ENCODE measurements at places on chromosomes 5 and 9.

DNA sequence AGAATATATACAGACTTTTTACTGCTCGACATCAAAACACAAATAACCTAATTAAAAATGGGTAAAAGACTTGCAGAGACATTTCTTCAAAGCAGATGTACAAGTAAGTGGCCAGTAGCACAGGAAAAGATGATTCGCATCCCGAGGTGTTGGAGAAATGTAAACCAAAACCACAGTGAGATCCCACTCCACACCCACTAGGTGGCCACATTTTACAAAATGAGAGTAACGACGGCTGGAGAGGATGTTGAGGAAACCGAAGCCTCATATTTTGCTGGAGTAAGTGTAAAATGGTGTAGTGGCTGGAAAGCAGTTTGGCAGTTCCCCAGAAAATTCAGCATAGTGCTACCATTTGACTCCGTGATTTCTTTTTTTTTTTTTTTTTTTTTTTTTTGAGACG, 21.3 kb upstream of the GBGT1 start:
- DNase-seq: no peak
- H3K36me3 ChIP-seq: peaks cover 3% of the 10 kb centered on the region
- peaks cover 10% of the 10 kb centered on the region for H3K4me1 ChIP-seq
- peaks cover 50% of the 10 kb centered on the region for H3K27me3 ChIP-seq

DNA sequence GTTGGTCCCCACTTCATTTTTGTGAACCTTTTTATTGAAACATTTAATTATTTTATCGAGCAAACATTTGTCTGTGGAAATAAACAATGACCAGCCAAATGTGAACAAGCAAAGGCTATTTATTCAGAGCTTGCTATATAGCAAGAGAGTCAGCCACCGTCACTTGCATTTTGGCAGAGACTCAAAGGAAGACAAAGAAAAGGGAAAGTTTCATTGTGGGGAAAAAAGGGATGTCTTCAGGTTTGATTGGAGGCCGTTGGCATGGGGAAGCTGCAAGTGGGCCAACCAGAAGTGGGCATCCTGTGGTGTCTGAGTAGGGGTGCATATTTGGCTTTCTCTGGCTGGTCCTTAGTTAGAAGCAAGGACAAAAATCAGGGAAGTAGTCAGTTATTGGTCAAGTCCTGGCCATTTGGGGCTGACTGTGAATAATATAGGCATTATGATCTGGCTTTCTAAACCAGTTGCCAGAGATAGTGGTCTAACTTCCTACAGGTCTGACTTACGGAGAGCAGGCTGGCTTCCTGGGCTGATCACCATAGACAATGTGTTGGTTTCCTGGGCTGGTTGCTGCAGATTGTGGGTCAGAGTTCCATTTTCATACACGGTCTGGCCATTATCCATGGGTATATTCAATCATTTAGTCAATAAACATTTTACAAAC, 16.6 kb downstream of the ENC1 start:
- no peak overlapping the region for H3K27ac ChIP-seq
- H3K4me1 ChIP-seq: peaks cover 4% of the 10 kb centered on the region
- DNase-seq: no peak
- H3K4me3 ChIP-seq: no peak overlapping the region
- peaks cover 2% of the 10 kb centered on the region for H3K36me3 ChIP-seq

DNA sequence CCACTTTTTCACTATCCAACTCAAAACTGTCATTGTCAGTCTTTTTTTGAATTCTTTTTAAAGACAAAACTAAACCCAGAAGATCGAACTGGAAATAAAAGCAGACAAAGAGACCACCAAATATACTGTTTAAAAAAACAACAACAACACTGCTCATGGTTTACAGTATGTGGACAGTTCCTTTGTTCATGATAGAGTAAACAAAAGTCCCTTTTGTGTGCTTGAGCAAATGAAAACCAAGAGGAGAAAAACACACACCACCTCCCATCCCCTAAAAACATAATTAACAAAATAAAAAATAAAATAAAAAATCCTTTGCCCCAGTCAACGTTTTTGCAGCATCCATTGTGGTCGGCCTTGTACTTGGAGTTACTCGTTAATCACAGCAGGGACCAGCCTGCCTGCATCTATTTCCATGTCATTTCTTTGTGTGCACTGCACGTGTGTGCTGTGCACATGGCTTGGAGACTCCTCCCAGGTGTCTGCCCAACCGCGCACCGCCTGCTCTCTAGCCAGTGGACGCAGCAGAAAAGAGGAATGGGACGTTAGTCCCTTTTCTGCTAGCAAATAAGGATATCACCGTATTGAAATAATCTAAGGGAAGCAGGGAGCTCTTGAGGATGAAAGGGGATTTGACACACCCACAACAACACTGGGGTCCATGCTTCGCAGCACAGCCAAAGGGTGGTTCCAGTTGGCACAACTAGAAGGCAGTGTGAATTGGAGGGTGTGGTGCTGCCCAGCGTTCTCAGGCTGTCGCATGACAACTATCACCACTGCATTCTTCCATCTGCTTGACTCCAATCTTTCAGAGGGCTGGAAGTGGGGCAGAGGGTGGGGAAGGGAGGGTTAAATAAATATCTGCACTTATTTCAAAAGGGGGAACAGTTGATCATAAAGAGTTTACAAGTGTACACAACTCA, 130.0 kb downstream of the SEMA6A start:
- H3K4me3 ChIP-seq: no peak overlapping the region
- no peak for DNase-seq
- no peaks in the 10 kb centered on the region for H3K4me1 ChIP-seq
- H3K27ac ChIP-seq: no peak overlapping the region

GRCh38 chr9:106615118-106615889, 247.7 kb upstream of the ZNF462 start:
- no peak for DNase-seq
- no peaks in the 10 kb centered on the region for H3K36me3 ChIP-seq
- H3K27ac ChIP-seq: no peak overlapping the region

- peaks cover 2% of the 10 kb centered on the region for H3K36me3 ChIP-seq
- no peak overlapping the region for H3K27ac ChIP-seq
- DNase-seq: no peak
- peaks cover 42% of the 10 kb centered on the region for H3K27me3 ChIP-seq
- no peak overlapping the region for H3K4me3 ChIP-seq
Measured at GRCh38 chr9:96169484-96169883, 132.5 kb downstream of the HSD17B3 start.

DNA sequence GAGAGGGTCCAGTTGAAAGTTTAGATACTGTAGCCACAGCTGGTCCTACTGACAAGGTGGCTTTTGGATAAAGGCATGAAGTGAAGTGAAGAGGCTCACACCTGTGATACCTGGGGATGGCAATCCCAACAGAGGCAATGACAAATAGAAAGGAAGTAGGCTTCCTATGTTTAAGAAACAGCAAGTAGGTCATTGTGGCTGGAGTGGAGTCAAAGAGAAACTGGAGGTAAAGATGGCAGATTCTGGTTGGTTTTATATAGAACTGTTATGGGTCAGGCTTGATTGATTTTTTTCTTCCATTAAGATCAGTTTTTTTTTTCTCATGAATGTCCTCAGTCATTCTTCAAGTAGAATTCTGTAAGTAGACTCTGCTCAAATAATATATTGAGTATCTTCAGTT, 79.5 kb downstream of the ANXA1 start:
- no peak overlapping the region for H3K4me3 ChIP-seq
- H3K4me1 ChIP-seq: no peaks in the 10 kb centered on the region
- DNase-seq: no peak
- peaks cover 3% of the 10 kb centered on the region for H3K36me3 ChIP-seq
- peaks cover 5% of the 10 kb centered on the region for H3K27me3 ChIP-seq
- H3K27ac ChIP-seq: no peak overlapping the region

- DNase-seq: no peak
- H3K4me1 ChIP-seq: peaks cover 2% of the 10 kb centered on the region
- H3K27ac ChIP-seq: no peak overlapping the region
Measured at GRCh38 chr9:105686936-105687335, 7.4 kb upstream of the TMEM38B start.

DNA sequence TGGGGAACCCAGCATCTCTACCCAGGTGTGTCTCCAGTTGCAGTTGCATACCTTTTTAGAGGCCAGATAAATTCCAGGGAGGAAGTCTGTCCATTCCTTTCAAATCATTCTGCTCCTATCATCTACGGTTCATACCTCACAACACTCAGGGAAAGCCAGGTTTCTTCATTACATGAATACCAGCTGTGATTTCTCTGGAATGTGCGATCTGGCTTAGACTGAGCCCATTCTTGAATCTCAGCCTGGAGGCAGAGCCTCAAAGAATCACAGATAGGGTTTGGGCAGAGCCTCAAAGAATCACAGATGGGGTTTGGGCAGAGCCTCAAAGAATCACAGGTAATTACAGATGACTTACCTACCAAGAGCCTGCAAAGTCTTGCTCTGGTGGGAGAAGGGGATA, 7.2 kb downstream of the P4HA2 start:
- H3K36me3 ChIP-seq: peaks cover 2% of the 10 kb centered on the region
- peaks cover 4% of the 10 kb centered on the region for H3K27me3 ChIP-seq
- no peak for DNase-seq
- no peak overlapping the region for H3K27ac ChIP-seq
- H3K4me3 ChIP-seq: no peak overlapping the region

GRCh38 chr9:76289042-76289441, 105.2 kb downstream of the RFK start:
- H3K27me3 ChIP-seq: peaks cover 23% of the 10 kb centered on the region
- no peaks in the 10 kb centered on the region for H3K4me1 ChIP-seq
- H3K27ac ChIP-seq: no peak overlapping the region
- no peak for DNase-seq
- H3K36me3 ChIP-seq: no peaks in the 10 kb centered on the region

GRCh38 chr9:89701221-89701798, 96.5 kb downstream of the GADD45G start:
- H3K27me3 ChIP-seq: no peaks in the 10 kb centered on the region
- DNase-seq: peak; percentile 46
- peak overlapping the region; percentile 96 for H3K27ac ChIP-seq
- H3K4me3 ChIP-seq: peak overlapping the region; percentile 80
- H3K36me3 ChIP-seq: no peaks in the 10 kb centered on the region
- peaks cover 17% of the 10 kb centered on the region for H3K4me1 ChIP-seq

Measured in T-helper 17 cell (primary cell).